ENCODE measurements at places on chromosomes 2 and 18. TPM values are rescaled to one million over a fixed set of nuclear protein-coding genes. Genes with fewer than 3 reads are reported as not detected.

GRCh38 chr18:61154866-61155265 is 178.4 kb upstream of the CDH20 start:
- no peak for DNase-seq

DNA sequence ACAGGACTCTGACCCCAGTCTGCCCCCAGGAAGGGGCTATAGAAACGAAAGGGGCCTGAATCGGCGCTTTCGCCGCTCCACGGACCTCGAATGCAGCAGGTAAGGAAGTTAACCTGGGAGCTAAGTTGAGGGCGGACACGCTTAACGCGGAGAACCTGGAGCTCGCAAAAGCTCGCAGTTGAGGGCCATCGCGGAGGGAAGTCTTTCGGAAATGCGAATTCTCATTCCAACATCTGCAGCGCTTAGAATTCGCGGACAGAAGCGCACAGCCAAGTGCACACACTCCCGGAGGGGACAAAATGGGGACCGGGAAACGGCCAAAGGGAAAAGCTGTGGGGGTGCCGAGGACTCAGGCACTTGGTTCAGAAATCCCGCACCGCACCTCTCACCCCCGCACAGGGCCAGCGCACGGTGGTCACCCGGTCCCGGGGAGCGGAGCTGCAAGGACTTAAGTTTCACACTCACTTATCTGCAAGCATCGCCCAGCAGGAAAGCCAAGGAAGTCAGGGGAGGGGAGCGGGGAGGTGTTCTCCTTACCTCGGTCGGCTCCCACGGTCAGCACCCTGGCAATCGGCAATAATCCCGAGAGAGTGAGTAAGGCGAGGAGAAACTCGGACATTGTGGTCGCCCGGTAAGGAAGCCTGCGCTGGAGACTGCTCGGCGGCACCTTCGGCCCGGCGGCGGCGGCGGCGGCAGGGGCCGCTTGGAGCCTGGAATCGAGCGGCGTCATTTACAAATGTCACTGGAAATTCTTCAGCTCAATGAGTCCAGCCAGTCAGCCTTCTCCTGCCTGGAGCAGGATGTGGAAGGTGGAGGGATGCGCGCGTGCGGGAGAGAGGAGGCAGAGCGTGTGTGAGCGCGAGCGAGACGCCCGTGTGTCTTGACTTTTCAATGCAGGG is 456 bp downstream of the LRP1B start:
- peak; percentile 75 for DNase-seq

The UGT1A10 gene
- total RNA-seq = not detected

GRCh38 chr2:95530734-95531133 is 46.2 kb upstream of the TRIM43B start:
- no peak for DNase-seq

The CFC1B gene
- not detected for total RNA-seq

- no peak for DNase-seq
Measured at GRCh38 chr2:143422681-143423080, 293.5 kb downstream of the ARHGAP15 start.

The RIT2 gene
- total RNA-seq = not detected

DNA sequence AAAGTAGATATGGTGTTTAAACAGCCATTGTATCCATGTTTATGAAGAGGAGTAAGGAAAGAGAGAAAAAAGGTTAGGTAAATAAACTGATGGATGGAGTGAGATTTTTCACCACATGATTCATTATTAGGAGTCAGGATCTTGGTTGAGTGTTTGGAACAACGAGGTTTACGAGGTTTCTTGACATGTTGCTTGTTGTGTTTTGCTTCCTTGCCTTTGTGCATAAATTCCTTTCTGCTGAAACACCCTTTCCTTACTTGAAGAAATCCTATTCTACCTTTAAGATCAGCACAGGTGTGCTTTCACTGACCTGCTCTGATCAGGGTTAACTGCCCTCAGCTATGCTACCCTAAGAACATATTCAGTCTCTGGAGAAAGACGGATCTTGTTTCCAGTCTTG is 66.6 kb downstream of the EFEMP1 start:
- DNase-seq = no peak

The REV1 gene
- total RNA-seq = 50.7 TPM

GRCh38 chr2:140584471-140584870 is 1546.3 kb downstream of the LRP1B start:
- DNase-seq = no peak

DNA sequence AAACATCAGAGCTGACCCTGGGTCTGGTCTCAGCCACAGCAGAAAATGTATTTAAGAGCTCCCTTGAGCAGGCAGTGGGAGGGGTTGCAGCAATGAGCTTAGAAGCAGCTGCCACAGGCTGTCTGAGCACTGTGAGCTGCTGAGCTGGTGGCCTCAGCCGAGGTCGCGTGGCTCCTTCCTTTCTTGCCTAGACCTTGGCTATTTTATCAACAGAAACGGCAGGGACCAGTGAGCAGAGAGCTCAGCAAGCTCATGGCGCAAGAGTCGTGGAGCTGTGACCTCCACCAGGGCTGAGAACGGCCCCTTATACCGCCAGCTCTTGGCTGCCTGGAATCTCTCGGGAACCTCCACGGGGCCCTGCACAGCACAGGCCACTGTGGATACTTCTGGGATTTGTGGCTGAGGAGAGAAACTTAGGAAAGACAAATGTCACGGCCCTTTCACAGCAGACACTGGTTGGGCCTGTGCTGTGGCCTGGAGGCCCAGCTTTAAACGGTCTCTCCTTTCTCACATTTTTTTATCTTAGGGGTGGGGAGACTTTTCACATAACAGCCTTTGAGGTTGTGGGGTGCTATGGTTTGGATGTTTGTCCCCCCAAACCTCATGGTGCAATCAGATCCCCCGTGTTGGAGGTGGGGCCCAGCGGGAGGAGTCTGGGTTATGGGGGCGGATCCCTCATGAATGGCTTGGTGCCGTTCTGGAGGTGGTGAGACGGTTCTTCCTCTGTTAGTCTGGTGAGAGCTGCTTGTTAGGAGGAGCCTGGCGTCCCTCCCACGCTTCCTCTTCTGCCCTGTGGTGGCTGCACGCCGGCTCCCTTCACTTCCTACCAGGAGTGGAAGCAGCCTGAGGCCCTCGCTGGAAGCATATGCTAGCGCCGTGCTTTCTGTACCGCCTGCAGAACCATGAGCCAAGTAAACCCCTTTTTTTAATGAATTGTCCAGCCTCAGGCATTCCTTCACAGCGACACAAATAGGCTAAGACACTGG is 1.7 kb downstream of the ALLC start:
- no peak for DNase-seq

The TMEM182 gene
- 3.7 TPM for total RNA-seq

- no peak for DNase-seq
Measured at GRCh38 chr2:44599130-44599529, 237.4 kb downstream of the CAMKMT start.

GRCh38 chr18:76451396-76452331 is 43.4 kb downstream of the ZNF516 start:
- peak; percentile 44 for DNase-seq

The DSC2 gene
- total RNA-seq = 17.6 TPM

The GCG gene
- not detected for total RNA-seq

The PHLPP1 gene
- total RNA-seq = 12.6 TPM

- no peak for DNase-seq
Measured at GRCh38 chr18:59454909-59455727, 96.1 kb upstream of the LMAN1 start.

DNA sequence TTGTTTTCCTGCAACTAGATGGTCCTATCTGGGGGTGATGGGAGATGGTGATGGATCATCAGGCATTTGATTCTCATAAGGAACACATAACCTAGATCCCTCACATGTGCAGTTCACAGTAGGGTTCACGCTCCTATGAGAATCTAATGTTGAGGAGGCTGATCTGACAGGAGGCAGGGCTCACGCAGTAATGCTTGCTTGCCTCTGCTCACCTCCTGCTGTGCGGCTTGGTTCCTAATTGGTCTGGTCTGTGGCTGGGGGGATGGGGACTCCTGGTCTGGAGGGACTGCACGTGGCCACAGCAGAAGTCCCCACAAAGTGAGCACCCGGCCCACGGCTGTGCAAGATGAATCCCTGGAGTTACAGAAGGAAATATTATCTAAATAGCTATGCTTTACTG is 11.3 kb downstream of the MC5R start:
- no peak for DNase-seq

DNA sequence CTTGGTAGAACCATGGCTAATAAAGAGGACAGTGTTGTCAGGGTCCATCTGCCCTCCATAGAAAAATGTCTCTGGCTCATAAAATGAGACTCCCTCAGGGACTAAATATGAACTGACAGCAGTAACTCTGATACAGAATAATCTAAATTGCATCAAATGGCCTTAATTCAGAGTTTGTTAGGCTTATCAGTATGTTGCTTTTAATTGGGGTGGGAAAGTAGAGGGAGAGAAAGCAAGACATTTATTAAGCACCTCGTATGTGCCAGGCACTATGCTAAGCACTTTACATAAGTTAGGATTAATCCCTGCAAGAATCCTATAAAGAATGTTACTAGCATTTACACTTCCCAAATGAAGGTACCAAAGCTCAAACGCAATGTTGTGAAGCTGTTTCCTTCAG is 115.2 kb downstream of the MMADHC start:
- no peak for DNase-seq

The GFPT1 gene
- 59.9 TPM for total RNA-seq

DNA sequence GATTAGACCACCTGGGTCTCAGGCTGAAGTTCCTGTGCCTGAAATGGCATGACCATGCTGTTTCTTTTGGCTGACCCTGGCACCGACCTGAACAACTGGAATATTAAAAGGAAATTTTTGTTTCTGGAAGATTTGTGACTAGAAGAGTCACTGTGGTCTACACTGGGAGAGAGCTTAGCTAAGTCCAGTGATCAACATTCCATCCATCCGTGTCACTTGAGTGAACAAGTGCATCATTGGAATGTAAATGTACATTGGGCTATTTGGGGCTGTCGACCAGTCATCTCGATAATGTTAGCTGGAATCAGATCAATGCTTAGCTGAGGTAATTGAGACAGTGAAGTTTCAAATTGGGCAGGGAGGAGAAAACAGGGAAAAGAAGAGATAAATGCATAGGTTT is 95.4 kb upstream of the CCDC85A start:
- no peak for DNase-seq

The LHCGR gene
- total RNA-seq = 0.30 TPM

The TET3 gene
- 21.5 TPM for total RNA-seq

DNA sequence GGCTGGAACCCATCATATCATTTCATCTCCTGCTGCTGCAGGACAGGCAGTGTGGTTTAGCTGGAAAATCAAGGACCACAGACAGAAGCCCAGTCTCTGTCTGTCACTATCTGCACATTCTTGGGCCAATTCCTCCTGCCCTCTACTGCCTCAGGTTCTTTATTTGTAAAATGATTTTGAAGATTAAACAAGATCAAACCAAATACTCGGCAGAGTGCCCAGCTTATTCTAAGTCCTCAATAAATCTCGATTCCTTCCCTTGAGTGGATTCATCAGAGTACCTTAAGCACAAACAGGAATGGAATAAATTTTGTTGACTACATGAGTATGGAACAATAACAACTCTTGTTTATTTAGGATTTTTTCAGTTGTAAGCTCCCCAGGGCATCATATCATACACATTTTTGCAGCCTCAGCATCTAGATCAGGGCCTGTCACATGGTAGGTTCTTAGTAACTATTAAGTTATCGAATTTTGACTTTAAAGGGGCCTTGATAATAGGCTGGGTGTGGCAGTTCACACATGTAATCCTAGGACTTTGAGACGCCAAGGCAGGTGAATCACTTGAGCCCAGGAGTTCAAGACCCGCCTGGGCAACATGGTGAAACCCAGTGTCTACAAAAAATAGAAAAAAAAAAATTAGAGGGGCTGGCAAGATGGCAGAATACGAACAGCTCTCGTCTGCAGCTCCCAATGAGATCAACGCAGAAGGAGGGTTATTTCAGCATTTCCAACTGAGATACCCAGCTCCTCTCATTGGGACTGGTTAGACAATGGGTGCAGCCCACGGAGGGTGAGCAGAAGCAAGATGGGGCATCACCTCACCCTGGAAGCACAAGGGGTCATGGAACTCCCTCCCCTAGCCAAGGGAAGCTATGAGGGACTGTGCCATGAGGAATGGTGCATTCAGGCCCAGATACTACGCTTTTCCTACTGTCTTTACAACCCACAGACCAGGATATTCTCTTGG is 11.1 kb downstream of the RHOB start:
- DNase-seq = no peak

GRCh38 chr2:158414538-158414937 is 42.0 kb downstream of the CCDC148 start:
- no peak for DNase-seq

- no peak for DNase-seq
Measured at GRCh38 chr2:238600506-238601432, 174.0 kb downstream of the ASB1 start.

GRCh38 chr2:95667480-95667879 is 75.7 kb downstream of the TRIM43 start:
- DNase-seq = no peak

DNA sequence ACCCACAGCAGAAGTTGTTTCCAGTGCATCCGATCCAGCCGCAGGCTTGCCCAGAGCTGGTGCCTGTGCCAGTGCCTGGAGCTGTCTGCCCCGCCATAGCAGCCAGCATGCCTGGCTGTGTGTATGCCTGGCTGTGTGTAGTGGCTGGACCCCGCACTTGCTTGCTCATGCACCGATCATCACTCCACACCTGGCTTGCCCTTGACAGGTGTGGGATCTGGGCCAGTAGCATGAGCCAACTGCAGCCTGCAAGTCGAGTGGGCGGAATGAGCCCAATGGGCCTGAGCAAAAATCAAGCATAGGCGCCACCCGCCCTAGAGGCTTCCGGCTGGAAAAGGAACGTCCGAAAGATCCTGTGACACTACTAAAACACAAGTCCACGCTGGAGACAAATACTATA is 74.5 kb downstream of the EPB41L3 start:
- no peak for DNase-seq

The GPR45 gene
- total RNA-seq = not detected

DNA sequence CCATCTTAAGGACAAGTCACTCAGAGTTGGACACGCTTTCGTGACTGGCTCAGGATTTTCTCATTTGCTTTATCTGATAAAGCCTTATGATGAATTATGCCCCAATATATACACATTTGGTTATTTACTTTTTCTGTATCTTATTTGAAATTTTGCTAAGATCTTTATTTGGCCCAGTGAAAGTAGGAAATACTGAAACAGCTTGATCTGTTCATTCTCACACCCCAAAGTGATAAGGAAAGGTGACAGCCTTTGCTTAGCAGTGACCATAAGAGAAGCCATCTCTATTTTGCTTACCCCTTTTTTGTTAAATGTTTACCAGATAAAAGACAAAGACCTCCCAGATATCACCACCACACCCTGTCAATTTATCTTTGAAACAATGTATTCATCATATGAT is 428.3 kb downstream of the PARD3B start:
- no peak for DNase-seq

GRCh38 chr18:69631281-69631680 is 230.6 kb downstream of the DOK6 start:
- no peak for DNase-seq

DNA sequence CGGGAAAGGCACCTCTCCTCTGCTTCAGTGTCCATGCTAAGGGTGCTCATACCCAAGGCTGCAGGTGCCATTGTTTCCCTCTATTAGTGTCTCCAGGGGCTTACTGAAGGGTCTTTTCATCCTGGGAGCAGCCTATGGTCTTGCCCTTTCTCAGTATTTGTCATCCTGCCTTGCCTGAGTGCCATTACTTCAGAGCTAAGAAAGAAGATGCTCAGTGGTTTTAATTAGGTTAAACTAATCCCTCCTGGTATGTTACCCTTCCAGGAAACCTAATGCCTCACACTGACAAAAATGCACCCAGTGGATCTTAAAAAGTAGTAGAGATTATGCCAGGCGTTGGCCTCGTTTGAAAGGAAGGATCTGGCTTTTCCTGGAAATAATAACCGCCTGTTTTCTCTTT is 151.4 kb downstream of the LRRTM1 start:
- no peak for DNase-seq

- no peak for DNase-seq
Measured at GRCh38 chr2:174223388-174223787, 24.9 kb downstream of the OLA1 start.

GRCh38 chr2:127985735-127986134 is 42.1 kb downstream of the SAP130 start:
- no peak for DNase-seq

Measured in lower lobe of right lung (tissue), 2 donors.